Activated CD8-positive, alpha-beta T cell treated with anti-CD3 and anti-CD28 coated beads, Interleukin-2, amount 10 ng/mL, durations not matched to agents 7 days and 5 days (primary cell): ENCODE measurements at places on chromosomes 7 and 10. TPM values are rescaled to one million over a fixed set of nuclear protein-coding genes. Genes with fewer than 3 reads are reported as not detected.
A peak's percentile ranks its signal among the peaks of the same experiment; 100 is the strongest.

- peaks cover 4% of the 10 kb centered on the region for H3K36me3 ChIP-seq
- peak overlapping the region; percentile 68 for H3K4me3 ChIP-seq
- H3K27ac ChIP-seq = peak overlapping the region; percentile 20
- H3K27me3 ChIP-seq = peaks cover 50% of the 10 kb centered on the region
These were observed 2.2 kb upstream of the SKIDA1 start for GRCh38 chr10:21527598-21528235.

- H3K4me1 ChIP-seq = peaks cover 31% of the 10 kb centered on the region
- H3K4me3 ChIP-seq = peak overlapping the region; percentile 67
- peak overlapping the region; percentile 84 for H3K27ac ChIP-seq
- no peaks in the 10 kb centered on the region for H3K36me3 ChIP-seq
- peaks cover 6% of the 10 kb centered on the region for H3K27me3 ChIP-seq
These were observed 43.7 kb downstream of the CH25H start for GRCh38 chr10:89163265-89163995.

GRCh38 chr10:7787150-7787856 is 490 bp downstream of the KIN start:
- no peak overlapping the region for H3K4me3 ChIP-seq
- no peaks in the 10 kb centered on the region for H3K27me3 ChIP-seq
- DNase-seq = peak; percentile 26
- no peak overlapping the region for H3K27ac ChIP-seq
- H3K36me3 ChIP-seq = peaks cover 30% of the 10 kb centered on the region

- H3K4me1 ChIP-seq = peaks cover 49% of the 10 kb centered on the region
- peaks cover 28% of the 10 kb centered on the region for H3K36me3 ChIP-seq
- DNase-seq = no peak
- H3K27ac ChIP-seq = peak overlapping the region; percentile 86
- H3K27me3 ChIP-seq = no peaks in the 10 kb centered on the region
These were observed 601 bp downstream of the ADAM8 start for GRCh38 chr10:133276100-133276434.

- peaks cover 2% of the 10 kb centered on the region for H3K36me3 ChIP-seq
- H3K4me3 ChIP-seq = no peak overlapping the region
- no peaks in the 10 kb centered on the region for H3K4me1 ChIP-seq
These were observed 53.9 kb downstream of the MINDY4 start for GRCh38 chr7:30824821-30825720.

- H3K4me3 ChIP-seq = no peak overlapping the region
- no peaks in the 10 kb centered on the region for H3K4me1 ChIP-seq
- DNase-seq = no peak
- H3K27me3 ChIP-seq = no peaks in the 10 kb centered on the region
- H3K36me3 ChIP-seq = no peaks in the 10 kb centered on the region
These were observed 212.5 kb downstream of the EMX2 start for GRCh38 chr10:117754770-117755658.

Gene SLC26A5
- total RNA-seq = not detected

Gene HPSE2
- total RNA-seq = not detected

GRCh38 chr7:43847496-43847895 is 21.8 kb downstream of the MRPS24 start:
- no peak overlapping the region for H3K4me3 ChIP-seq
- H3K36me3 ChIP-seq = no peaks in the 10 kb centered on the region
- H3K4me1 ChIP-seq = peaks cover 7% of the 10 kb centered on the region
- H3K27me3 ChIP-seq = peaks cover 8% of the 10 kb centered on the region
- H3K27ac ChIP-seq = no peak overlapping the region
- no peak for DNase-seq

DNA sequence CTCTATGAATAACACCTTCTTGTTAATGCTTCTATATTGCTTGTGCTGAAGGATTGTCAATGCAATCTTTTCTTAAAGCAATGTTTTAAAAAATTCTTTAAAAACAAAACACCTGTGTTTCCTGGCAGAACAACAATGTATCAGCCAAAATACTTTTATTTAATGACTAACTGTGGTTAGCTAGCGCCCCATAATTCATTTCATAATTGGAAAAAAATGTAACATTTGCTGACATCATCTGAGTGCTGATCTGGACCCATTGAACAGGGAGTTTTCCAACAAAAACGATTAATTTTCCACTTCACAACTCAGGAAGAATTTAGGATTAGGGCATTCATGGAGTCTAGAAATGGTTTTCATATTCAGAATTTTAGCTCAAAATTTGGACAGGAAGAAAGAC is 137.6 kb upstream of the CDK6 start:
- peaks cover 27% of the 10 kb centered on the region for H3K36me3 ChIP-seq
- no peak overlapping the region for H3K4me3 ChIP-seq
- no peaks in the 10 kb centered on the region for H3K27me3 ChIP-seq
- DNase-seq = no peak
- peaks cover 17% of the 10 kb centered on the region for H3K4me1 ChIP-seq
- H3K27ac ChIP-seq = no peak overlapping the region

- H3K27me3 ChIP-seq = no peaks in the 10 kb centered on the region
- no peak overlapping the region for H3K4me3 ChIP-seq
- H3K36me3 ChIP-seq = peaks cover 45% of the 10 kb centered on the region
- H3K27ac ChIP-seq = no peak overlapping the region
These were observed 46.2 kb upstream of the MRLN start for GRCh38 chr10:59799421-59799820.

DNA sequence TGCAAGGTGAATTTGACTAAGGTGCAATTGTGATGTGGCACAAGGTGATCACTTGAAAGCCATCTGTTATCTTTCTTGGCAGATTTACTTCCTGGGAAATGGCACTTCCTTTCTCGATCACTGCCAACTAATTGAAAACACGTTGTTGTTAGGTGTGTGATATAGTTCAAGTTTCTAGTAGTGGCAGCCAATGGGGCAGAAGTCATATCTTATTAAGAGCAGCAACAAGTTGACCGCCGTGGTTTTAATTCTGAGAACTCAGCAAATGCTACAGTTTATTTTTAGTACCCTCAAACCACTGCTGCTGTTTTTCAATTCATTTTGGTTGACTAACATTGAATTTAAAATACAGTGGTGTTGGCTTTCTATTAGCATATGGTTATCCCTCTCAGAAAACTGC is 1.6 kb downstream of the CHN2 start:
- no peaks in the 10 kb centered on the region for H3K36me3 ChIP-seq
- H3K27me3 ChIP-seq = peaks cover 44% of the 10 kb centered on the region
- peak overlapping the region; percentile 80 for H3K4me3 ChIP-seq
- H3K27ac ChIP-seq = peak overlapping the region; percentile 56

DNA sequence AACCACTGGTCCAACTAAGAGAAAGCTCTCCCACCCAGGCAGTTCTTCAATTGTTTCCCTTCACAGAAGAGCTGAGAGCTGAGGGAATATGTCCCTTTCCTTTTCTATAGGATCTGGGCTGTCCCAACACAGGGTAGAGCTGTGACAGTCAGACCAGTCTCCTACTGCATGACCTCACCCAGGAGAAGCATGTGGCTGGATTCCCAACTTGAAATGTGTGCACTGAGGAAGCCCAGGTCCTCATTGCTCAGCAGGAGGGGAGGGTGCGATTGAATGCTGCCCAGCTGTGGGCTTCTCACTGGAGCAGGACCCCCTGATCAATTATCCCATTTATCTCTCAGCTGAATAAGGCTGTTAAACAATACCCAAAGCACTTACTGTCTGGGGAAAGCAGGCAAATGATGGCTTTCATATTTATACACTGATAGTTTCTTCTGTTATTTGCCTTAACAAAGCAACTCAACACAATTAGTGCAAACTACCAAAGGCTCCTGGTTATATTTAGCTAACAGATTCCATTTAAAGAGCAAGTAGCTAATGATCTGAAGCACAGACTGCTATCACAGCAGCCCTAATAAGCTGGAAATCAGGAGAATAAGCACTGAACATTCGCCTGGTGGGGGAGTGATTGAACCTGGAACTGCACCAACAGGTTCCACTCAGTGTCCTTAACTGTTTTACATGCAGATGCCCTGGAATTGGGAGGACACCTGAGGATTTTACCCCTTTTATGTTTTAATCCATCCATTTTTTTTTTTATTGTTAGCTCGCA is 508.8 kb downstream of the CCSER2 start:
- no peak overlapping the region for H3K27ac ChIP-seq
- no peaks in the 10 kb centered on the region for H3K36me3 ChIP-seq
- H3K4me1 ChIP-seq = no peaks in the 10 kb centered on the region
